ENCODE measurements at places on chromosomes 6 and 20.

- no peak for DNase-seq
- no peak overlapping the region for H3K27ac ChIP-seq
- peaks cover 33% of the 10 kb centered on the region for H3K4me1 ChIP-seq
- H3K27me3 ChIP-seq = peaks cover 95% of the 10 kb centered on the region
- no peaks in the 10 kb centered on the region for H3K36me3 ChIP-seq
Observed at GRCh38 chr6:1617466-1618310, 8.0 kb downstream of the FOXC1 start.

DNA sequence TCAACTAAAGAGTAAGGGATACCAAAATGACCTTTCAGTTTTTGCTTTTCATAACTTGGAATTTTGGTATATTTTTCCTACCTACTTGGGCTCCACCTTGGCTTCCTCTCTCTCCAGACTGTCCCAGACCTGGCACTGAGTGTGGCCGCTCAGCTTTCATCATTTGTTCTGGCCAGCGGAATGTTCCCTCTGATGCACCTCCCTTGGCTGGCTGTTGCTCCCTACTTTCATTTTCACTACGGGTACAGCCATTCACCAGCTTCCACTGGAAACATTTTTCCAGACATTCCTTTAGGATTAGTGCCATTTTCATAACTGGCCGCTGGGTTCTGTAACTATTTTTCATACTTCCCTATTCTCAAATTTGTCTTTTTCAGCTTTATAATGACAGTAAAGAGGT is 487.4 kb downstream of the TENT5A start:
- H3K27ac ChIP-seq = no peak overlapping the region
- H3K4me1 ChIP-seq = no peaks in the 10 kb centered on the region

DNA sequence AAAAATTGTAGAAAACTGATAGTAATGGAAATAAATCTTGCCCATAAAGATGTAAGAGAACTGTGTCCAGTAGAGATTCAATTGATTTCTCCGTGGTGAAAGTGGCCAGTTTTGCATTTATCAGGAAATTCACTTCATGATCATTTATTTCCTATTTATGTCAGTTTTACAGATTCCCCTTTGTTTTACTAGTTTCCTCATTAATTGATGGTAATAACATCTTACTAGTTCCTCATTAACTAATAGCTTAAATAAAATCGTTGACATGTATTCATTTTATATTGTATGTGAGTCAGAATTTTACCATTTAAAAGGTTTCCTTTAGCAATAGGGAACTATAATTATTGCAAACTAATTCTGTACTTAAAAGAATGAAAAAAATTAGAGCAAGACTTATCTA is 99.8 kb upstream of the ADGRF1 start:
- no peaks in the 10 kb centered on the region for H3K4me1 ChIP-seq
- H3K27ac ChIP-seq = no peak overlapping the region
- no peak for DNase-seq
- no peak overlapping the region for H3K4me3 ChIP-seq
- H3K36me3 ChIP-seq = no peaks in the 10 kb centered on the region

GRCh38 chr6:106102034-106102433 is 15.9 kb downstream of the PRDM1 start:
- H3K36me3 ChIP-seq = peaks cover 41% of the 10 kb centered on the region
- H3K4me3 ChIP-seq = no peak overlapping the region
- H3K27me3 ChIP-seq = no peaks in the 10 kb centered on the region
- peaks cover 17% of the 10 kb centered on the region for H3K4me1 ChIP-seq
- no peak for DNase-seq
- H3K27ac ChIP-seq = no peak overlapping the region

DNA sequence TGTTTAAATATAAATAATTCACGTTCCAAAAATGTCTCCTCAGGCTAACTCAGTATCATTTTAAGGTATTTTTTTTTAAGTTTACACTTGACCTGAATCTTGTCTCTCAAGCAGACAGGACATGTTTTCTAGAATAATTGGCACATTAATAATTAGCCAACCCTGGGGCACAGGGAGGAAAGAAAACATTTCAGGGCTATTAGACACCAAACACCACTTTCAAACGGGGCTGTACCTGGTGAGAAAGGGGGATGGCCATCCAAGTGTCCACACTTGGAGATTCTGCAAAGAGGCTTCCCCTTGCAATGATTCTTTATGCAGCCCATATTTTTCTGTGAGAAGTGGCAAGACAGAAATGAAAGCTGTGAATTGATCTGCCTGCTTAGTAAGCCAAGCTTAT is 560.8 kb downstream of the CD109 start:
- H3K4me3 ChIP-seq = no peak overlapping the region
- no peaks in the 10 kb centered on the region for H3K4me1 ChIP-seq
- no peaks in the 10 kb centered on the region for H3K36me3 ChIP-seq
- no peaks in the 10 kb centered on the region for H3K27me3 ChIP-seq
- no peak overlapping the region for H3K27ac ChIP-seq

DNA sequence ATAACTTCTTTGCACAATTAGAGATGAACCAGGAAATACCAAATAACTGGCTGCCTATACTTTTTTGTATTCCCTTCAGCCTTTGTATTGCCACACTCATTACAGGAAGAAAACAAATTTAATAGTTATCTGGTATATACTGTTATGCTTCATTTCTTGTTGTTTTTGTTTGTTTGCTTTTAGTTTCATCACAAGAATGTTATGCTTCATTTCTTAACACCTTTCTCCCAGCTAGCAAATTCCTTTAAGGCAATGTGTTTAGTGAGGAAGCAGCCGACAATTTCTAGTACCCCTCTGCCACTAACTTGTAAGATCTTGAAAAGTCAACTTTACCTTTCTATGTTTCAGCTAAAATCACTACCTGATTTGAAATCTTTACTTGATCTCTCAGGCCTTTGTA is 1.4 kb downstream of the NCOA6 start:
- H3K4me1 ChIP-seq = peaks cover 21% of the 10 kb centered on the region
- peak overlapping the region; percentile 93 for H3K4me3 ChIP-seq
- H3K36me3 ChIP-seq = no peaks in the 10 kb centered on the region
- no peaks in the 10 kb centered on the region for H3K27me3 ChIP-seq

GRCh38 chr6:42539135-42539534 is 24.7 kb upstream of the UBR2 start:
- no peak overlapping the region for H3K4me3 ChIP-seq
- no peak overlapping the region for H3K27ac ChIP-seq
- no peak for DNase-seq
- H3K4me1 ChIP-seq = peaks cover 30% of the 10 kb centered on the region
- H3K27me3 ChIP-seq = no peaks in the 10 kb centered on the region

Measured in CD14-positive monocyte (primary cell).